Peyer's patch (tissue), 4 donors: ENCODE measurements at places on chromosomes 6 and 20. TPM values are rescaled to one million over a fixed set of nuclear protein-coding genes. Genes with fewer than 3 reads are reported as not detected.

GRCh38 chr6:76451926-76452709, 379.7 kb upstream of the IMPG1 start:
- no peak overlapping the region for H3K27ac ChIP-seq
- H3K4me1 ChIP-seq = no peaks in the 10 kb centered on the region
- DNase-seq = no peak
- H3K36me3 ChIP-seq = no peaks in the 10 kb centered on the region
- no peak overlapping the region for H3K4me3 ChIP-seq

DNA sequence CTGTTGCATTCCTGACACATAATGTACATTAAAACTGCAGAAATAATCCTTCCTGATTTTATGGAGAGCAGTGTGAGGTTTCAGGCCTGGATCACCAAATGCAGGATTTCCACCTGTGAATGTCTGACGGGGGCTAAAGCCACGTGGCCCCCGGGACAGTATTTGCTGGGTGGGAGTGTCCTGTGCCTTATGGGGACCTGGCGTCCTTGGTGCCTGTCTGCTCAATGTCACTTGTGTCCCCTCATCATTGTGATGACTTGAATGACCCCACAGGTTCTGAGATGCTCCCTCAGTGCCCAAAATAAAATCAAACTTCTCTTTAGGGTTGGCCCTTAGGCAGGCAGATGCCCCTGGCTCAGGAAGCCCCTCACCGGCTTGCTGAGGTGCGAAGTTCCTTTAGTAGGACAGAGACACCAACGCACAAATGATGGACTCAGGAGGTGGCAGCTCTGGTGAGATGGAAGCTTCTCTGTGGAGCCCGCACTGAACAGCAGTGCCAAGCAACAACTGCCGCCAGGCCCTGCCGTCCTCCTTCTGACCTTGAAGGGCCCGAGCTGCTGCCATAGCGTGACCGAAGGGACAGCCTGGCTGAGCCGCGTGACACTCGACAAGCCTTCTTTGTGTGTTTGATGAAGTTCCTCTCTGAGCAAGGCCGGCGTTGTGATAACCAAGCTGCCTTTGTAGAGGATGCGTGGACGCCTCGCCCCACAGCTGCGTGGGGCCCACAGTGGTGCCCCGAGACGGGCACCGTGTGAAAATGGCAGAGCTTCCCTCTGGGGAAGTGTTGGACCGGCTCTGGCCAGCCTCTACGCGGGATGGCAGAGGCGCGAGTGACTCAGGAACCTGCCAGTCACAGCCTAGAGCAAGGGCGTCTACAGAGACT, 30.9 kb downstream of the FRMD1 start:
- H3K36me3 ChIP-seq = no peaks in the 10 kb centered on the region
- H3K27me3 ChIP-seq = no peaks in the 10 kb centered on the region
- no peak overlapping the region for H3K4me3 ChIP-seq

- no peaks in the 10 kb centered on the region for H3K27me3 ChIP-seq
- peaks cover 22% of the 10 kb centered on the region for H3K4me1 ChIP-seq
- no peak overlapping the region for H3K27ac ChIP-seq
- no peak for DNase-seq
Measured at GRCh38 chr6:143689852-143690251, 12.1 kb downstream of the PHACTR2 start.

- no peaks in the 10 kb centered on the region for H3K27me3 ChIP-seq
- no peak overlapping the region for H3K27ac ChIP-seq
- H3K4me3 ChIP-seq = no peak overlapping the region
- H3K4me1 ChIP-seq = no peaks in the 10 kb centered on the region
- no peak for DNase-seq
Measured at GRCh38 chr6:150382171-150382570, 13.4 kb downstream of the IYD start.

GRCh38 chr6:2028457-2029038, 216.9 kb downstream of the GMDS start:
- DNase-seq = no peak
- H3K4me3 ChIP-seq = no peak overlapping the region
- no peak overlapping the region for H3K27ac ChIP-seq
- H3K4me1 ChIP-seq = no peaks in the 10 kb centered on the region

DNA sequence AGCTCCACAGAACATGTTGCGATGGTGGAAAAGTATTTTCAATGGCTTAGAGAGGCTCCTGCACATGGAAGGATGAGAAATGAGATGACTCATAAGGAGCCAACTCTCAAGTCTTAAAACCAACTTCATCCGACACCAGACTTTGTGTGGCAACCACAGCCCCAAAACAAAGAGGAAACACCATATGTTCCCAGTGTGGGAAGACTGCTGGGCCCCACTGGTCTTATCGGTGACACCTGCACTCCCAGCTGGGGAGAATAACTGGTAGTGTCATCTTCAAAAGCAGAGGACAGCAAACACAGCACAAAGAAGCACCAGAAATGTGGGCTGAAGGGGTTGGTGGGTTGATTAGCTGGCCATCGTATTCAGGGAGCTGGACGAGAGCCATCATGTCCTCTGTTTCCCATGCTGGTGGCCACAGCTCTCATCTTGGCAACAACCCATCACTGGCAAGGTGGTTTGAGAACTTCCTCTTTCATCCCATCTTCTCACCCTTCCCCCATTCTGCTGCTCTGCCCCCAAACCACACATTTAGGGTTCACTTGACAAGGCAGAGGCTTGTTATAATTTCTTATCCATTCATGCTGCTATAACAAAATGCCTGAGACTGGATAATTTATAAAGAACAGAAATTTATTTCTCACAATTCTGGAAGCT, 46.0 kb upstream of the TASP1 start:
- peak; percentile 49 for DNase-seq
- no peaks in the 10 kb centered on the region for H3K4me1 ChIP-seq
- H3K27ac ChIP-seq = no peak overlapping the region
- no peak overlapping the region for H3K4me3 ChIP-seq

GRCh38 chr20:33522256-33522820, 32.4 kb downstream of the CBFA2T2 start:
- DNase-seq = no peak
- H3K27ac ChIP-seq = no peak overlapping the region
- H3K36me3 ChIP-seq = no peaks in the 10 kb centered on the region
- H3K4me1 ChIP-seq = no peaks in the 10 kb centered on the region
- no peaks in the 10 kb centered on the region for H3K27me3 ChIP-seq
- no peak overlapping the region for H3K4me3 ChIP-seq

GRCh38 chr6:140874066-140874465, 1258.7 kb upstream of the GJE1 start:
- H3K36me3 ChIP-seq = no peaks in the 10 kb centered on the region
- no peak overlapping the region for H3K27ac ChIP-seq
- no peaks in the 10 kb centered on the region for H3K4me1 ChIP-seq
- no peaks in the 10 kb centered on the region for H3K27me3 ChIP-seq
- DNase-seq = no peak
- no peak overlapping the region for H3K4me3 ChIP-seq

DNA sequence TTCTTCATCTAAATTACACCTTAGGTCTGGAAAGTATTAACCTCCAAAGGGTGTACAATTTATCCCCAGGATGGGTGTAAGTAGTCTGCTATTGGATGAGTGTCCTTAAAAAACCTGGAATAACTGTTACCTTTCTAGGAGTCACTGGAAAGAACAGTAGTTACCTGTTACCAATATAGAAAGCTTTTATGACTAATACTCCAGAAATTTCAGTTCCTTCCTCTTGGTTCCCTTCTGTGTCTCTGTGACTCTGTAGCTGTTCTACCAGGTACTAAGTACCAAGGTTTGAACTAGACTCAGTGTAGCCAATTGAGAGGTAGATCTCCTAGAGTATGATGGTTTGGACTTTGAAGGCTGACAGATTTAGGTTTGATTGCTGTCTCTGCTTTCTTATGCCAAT, 47.0 kb upstream of the TBX18 start:
- no peaks in the 10 kb centered on the region for H3K27me3 ChIP-seq
- H3K4me3 ChIP-seq = no peak overlapping the region
- H3K36me3 ChIP-seq = no peaks in the 10 kb centered on the region
- DNase-seq = no peak

GRCh38 chr20:35508493-35509218, 20.8 kb downstream of the C20orf173 start:
- no peak overlapping the region for H3K4me3 ChIP-seq
- H3K27ac ChIP-seq = no peak overlapping the region
- H3K36me3 ChIP-seq = no peaks in the 10 kb centered on the region
- no peak for DNase-seq
- H3K4me1 ChIP-seq = no peaks in the 10 kb centered on the region

GRCh38 chr6:157646012-157646411, 177.0 kb upstream of the SNX9 start:
- no peaks in the 10 kb centered on the region for H3K4me1 ChIP-seq
- no peak overlapping the region for H3K4me3 ChIP-seq
- no peaks in the 10 kb centered on the region for H3K36me3 ChIP-seq
- DNase-seq = no peak
- H3K27me3 ChIP-seq = no peaks in the 10 kb centered on the region

DNA sequence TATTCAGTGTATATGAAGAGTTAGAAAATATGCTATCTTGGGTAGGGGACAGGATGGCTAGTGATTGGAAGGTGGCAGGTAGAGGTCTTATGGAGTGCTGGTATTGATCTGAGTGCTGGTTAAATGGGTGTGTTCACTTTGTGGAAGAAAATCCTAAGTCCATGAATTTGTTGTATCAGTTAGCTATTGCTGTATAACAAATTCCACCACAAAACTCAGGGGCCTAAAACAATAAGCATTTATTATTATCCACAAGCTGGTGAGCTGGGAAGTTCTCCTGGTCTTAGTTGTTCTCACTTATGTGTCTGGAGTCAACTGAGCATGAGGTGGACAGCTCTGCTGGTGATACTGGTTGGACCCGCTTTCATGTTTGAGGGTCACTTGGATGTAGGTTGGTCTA, 212.2 kb upstream of the PLCB4 start:
- no peaks in the 10 kb centered on the region for H3K27me3 ChIP-seq
- H3K4me1 ChIP-seq = no peaks in the 10 kb centered on the region
- no peak overlapping the region for H3K27ac ChIP-seq
- no peak overlapping the region for H3K4me3 ChIP-seq
- no peak for DNase-seq

PRPH2 gene
- total RNA-seq = 0.67 TPM

PNPLA1 gene
- total RNA-seq = 3.0 TPM
